Epithelial cell of proximal tubule (primary cell): ENCODE measurements at places on chromosomes 7 and 10.
A peak's percentile ranks its signal among the peaks of the same experiment; 100 is the strongest.

GRCh38 chr10:132381741-132382140, 15.3 kb upstream of the PWWP2B start:
- no peak for DNase-seq

DNA sequence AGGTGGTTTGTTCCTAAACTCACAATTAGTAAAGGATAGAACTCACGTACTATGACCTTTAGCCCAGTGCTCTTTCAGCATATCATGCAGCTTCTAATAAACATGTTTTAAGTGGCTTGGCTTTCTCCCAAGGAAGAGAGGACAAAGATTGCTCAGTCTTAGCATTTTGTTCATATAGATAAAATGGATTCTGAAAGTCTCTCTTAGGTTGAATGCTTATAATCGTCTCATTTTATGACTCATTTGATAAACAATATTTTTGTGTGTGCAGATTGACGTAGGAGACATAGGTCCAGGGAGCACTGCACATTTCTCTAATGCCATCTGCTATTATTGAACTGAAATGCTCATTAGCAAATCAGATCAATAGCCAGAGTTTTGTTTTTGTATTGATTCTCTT, 44.8 kb downstream of the GNAT3 start:
- no peak for DNase-seq

DNA sequence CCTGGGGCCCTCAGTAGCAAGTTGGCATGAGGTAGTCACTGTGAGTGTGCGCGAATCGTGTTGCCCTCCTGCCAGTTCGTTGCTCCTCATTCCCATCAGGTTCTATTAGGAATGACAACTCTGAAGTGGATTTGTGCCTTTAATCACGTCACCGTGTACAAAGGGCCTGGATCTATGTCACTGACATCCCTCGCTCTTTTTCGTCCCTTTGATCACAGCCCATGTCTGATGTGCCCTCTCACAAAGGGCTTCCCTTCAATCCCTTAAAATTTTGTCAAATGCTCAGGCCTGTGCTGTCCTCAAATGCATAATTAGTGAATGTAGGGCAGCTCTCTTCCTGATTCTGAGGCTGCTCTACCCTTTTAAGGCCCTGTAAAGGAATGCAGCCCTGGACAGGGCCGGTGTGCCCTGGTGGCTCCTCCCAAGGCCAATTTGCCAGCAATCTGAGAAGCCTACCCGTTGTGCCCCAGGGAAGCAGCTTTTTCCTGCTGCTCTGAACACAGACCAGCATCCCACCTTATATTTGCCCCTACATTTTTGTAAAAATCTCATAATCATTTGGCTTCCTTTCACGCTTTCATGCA, 93.6 kb downstream of the TMEM178B start:
- DNase-seq: no peak

GRCh38 chr10:71302874-71303568, 16.0 kb upstream of the SLC29A3 start:
- DNase-seq: peak; percentile 19

DNA sequence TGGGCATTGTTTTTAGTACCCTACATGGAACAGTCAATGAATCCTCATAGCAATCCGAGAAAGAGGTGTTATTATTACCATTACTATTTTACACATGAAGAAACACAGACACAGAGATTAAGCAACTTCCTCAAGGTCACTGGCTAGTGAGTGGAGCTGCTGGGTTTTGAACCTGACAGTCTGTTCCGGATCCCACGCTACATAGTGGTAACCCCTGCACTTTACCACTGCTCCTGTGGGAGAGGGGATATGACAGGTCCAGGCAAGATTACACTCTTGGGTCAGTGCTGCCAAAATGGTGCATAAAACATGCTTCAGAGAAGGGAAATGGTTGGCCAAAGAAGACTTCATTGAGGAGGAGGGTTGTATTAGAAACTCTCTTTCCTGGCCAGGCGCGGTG, 185.7 kb downstream of the XPNPEP1 start:
- no peak for DNase-seq

- no peak for DNase-seq
Measured at GRCh38 chr10:93333278-93333978, 148.7 kb downstream of the MYOF start.

DNA sequence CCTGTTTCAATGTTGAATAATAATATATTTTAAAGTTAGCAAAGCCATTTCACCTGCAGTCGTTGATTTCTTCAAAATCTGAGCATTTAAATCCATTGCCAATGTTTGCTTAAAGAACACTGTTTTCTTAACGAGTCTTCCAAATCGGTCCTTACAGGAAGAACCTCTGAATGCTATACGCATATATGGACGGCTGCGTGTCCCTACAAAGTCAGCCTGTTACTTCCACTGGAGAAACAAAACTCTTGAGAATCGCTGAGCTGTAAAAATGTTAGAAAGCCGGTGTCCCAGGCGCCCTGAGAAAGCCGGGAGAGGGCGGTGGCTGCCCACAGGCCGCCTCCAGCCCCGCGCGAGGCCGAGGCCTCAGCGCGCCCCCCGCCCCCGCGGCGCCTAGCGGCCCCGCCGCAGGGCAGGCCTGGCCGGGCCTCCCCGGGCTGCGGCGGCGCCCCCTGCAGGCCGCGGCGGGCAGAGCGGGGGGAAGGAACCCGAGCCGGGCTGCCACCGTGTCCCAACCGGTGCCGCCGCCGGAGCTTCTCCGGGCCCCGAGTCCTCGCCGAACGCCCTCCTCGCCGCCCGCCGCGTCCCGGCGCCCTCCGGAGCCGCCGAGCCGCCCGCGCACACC, at the start of gene FHIP2A:
FHIP2A (plus strand) TSS at position 488 of the 622 bp plus-strand sequence. CDS start 299 bp downstream, outside the sequence.
- no peak for DNase-seq

DNA sequence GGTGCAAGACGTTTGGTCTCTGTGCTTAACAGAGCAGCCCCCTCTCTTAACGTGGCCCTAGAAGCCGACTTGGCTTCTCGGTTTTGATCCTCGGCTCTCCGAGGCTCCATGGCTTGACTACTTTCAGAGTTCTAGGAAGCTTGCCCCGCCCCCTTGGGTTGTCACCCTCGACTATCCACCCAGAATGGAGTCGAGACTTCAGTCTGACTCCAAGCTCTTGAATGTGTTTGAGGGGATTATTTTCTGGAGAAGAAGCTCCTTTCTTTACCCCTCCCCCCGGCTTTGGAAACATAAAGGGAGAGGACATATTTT, 448 bp downstream of the SEC24C start:
- no peak for DNase-seq

DNA sequence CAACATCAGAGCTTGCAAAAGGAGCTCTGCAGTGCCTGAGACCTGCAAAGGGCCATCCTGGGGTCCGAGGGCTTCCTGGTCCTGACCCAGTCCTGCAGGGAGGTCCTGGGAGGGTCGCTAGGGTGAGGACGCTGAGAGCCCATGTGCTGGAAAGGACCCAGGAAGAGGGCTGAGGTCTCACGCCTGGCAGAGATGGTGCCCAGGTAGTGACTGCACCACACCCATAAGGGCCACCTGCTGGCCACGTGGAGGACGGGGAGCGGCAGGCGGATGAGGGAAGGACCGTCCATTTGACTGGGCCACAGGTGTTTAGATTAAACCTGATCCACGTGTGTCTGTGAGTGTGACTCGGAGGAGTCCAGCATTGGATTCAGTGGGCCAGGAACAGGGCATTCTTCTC, 392.8 kb downstream of the DNAJB6 start:
- DNase-seq: no peak

- DNase-seq: peak; percentile 47
Measured at GRCh38 chr7:117666031-117666430, 186.2 kb downstream of the CFTR start.

- no peak for DNase-seq
Measured at GRCh38 chr7:155190688-155191087, 107.0 kb upstream of the INSIG1 start.

DNA sequence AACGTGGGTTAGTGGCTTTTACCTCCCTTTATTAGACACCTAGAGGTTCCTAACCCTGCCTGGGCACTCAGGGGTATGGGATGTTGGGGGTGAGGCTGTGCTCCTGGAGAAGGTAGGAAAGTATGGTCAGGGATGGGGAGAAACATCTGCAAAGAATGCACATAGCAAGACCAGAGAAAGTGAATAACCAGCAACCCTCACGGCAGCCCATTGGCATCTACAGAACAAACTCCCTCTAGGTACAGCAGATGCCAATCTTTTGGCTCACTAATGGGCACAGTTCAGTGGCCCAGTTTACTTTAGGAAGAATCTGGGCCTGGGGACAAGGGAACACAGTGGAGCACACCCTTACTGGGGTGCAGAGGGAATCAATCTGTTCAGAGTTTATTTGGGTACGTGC, 143.9 kb downstream of the JAZF1 start:
- no peak for DNase-seq

DNA sequence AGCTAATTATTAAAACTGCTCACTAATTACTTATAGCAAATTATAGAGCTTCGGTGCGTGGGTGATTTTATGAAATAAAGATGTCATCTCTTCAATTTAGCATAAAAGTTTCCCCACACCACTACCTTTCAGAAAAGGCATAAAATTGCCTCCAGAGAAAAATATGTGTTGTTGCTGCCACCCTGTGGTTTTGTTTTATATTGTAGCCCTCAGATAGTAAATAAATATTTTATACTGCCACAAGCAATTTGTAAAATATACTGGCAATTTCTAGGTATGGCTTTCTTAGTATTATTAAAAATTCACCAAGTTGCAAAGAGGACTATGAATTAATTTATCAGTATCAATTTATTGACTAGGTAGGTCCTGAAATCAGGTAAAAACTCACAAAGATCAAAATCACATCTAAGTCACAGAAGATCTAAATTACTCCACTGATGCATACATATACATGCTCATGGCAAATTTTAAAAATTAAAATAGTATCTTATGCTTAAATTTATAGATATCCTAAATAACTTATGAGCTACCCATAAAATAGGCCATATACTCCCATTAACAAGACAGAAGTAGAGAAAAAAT, 26.5 kb downstream of the ASNS start:
- DNase-seq: peak; percentile 10

DNA sequence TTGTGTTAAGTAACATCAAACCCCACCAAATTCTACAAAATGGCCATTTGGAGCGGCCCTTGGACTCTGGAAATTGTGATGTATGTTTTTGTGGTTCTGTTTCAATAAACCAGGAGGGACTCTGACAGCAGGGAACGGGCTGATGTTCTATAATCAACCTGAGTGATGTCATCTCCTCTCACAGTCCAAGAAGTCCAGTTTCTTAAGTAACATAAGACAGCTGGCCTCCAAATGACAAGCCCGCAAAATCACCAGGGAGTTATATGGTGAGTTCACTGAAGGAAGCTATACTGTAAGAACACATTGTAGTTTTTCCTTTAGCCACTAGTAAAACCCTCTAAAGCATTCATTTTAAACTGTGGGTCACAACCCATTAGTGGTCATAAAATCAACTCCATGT, 34.0 kb downstream of the GOT1 start:
- no peak for DNase-seq

GRCh38 chr7:27424749-27425148, 182.1 kb downstream of the EVX1 start:
- no peak for DNase-seq

DNA sequence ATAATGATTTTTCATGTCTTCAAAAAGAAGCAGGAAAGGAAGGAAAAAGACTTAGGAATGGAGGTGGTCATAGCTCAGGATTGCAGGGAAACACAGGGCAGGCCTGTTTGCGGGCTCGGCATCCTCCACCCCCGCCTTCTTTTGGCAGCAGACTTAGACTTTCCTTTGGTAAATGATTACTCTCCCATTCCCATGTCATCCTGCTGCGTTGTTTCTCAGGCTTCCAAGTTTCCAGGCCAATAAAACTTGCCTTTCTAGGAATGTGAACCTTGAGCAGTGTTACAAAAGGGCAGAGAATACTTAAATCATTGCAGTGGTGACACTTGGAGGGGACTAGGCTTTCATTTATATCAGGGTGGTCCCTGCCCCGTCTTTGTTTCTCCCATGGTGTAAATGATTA, 34.0 kb upstream of the DGKB start:
- DNase-seq: peak; percentile 93

DNA sequence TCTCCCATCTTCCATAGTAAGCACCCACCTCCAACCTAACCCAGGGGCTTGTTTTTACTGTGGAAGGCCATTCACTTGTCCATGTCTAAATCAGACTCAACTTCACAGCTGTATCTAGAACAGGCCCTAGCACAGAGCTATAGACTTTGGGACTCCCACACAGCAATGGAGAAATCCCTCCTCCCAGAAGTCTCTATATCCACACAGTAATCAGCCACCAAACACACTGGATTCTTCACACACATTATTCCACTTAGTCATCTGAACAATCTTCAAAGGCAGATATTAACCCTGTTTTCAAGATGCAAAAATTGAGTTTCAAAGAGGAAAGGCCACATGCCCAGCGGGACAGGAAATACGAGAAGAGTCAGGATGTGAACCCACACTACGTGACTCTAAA, 81.8 kb downstream of the MALSU1 start:
- DNase-seq: no peak

DNA sequence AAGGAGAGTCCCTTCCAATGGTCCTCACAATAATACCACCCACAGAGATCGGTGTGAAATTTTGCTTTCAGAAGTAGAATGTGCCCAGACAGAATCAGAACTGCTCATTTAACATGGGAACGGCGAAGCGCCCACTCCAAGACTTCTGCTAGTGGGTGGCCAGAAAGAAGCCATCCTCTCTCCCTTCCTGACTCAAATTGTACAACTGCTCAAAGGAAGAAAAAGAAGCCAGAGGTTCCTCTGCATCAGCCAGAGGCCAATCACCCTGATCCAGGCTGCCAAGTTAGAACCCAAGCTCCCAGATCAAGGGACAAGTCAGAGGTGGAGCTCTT, 23.3 kb downstream of the NUDCD3 start:
- DNase-seq: no peak

DNA sequence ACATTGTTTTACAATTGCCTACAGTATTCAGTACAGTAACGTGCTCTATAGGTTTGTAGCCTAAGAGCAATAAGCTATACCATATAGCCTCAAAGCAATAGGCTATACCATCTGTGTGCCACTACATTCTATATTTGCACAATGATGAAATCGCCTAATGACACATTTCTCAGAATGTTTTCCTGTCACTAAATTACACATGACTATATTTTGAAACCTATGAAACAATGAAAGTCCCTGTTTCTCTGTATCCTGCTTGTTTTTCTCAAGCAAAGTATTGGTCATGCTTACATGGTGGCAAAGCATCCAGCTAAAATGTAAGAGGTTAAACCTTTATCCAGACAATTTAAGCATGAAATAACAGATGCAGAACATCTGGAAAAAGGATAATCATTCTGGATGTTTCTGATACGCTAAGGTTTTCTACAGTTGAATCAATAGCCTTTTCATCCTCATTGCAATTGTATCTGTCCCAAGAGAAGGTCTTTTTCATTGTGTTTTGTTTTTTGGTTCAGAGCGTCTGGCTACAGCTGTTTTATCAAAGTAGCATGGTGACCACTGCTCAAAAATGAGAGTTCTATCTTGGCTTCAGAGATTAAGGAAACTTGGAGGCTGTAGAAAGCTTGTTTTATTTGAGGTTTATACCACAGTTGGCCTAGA, 81.7 kb downstream of the CSTF2T start:
- DNase-seq: no peak

DNA sequence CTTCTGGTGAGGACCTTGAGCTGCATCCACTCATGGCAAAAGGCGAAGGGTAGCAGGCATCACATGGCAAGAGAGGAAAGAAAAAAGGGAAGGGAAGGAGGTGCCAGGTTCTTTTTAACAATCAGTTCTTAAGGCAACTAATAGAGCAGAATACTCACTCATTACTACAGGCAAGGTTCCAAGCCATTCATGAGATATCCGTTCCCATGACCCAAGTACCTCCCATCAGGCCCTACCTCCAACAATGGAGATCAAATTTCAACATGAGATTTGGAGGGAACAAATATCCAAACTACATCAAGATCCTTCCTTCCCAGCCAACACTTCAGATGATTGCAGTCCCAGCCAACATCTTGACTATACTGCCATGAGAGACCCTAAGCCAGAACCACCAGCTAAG, 38.9 kb upstream of the YAE1 start:
- DNase-seq: no peak
